C1 segment of cervical spinal cord (tissue), 14 donors: ENCODE measurements at places on chromosomes 5 and 9.

- peak; percentile 62 for DNase-seq
Measured at GRCh38 chr5:139696894-139697658, 48.9 kb downstream of the CXXC5 start.

DNA sequence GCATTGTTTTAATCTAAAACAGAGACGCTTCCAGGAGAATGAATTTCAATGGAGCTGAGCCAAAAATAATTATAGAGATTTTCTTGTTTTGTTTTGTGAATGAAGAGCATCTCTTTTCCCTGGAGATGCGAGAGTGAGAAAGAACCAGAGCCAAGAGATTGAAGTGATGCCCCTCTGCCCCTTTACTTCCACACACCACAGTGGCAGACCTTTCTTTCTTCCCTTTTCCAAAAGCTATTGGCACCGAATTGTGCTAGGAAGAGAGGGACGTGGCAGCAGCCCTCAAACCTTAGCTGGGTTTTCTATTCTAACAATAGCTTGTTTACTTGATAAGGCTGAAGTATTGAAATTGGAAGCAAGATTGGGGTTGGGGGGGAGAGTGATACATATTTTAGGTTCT, 133.0 kb upstream of the TMEM161B start:
- DNase-seq, result no peak

DNA sequence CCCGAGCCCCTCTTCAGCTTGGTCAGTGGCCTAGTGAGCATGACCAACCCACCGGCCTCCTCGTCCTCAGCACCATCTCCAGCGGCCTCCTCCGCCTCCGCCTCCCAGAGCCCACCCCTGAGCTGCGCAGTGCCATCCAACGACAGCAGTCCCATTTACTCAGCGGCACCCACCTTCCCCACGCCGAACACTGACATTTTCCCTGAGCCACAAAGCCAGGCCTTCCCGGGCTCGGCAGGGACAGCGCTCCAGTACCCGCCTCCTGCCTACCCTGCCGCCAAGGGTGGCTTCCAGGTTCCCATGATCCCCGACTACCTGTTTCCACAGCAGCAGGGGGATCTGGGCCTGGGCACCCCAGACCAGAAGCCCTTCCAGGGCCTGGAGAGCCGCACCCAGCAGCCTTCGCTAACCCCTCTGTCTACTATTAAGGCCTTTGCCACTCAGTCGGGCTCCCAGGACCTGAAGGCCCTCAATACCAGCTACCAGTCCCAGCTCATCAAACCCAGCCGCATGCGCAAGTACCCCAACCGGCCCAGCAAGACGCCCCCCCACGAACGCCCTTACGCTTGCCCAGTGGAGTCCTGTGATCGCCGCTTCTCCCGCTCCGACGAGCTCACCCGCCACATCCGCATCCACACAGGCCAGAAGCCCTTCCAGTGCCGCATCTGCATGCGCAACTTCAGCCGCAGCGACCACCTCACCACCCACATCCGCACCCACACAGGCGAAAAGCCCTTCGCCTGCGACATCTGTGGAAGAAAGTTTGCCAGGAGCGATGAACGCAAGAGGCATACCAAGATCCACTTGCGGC, 1.8 kb downstream of the EGR1 start:
- DNase-seq, result no peak

DNA sequence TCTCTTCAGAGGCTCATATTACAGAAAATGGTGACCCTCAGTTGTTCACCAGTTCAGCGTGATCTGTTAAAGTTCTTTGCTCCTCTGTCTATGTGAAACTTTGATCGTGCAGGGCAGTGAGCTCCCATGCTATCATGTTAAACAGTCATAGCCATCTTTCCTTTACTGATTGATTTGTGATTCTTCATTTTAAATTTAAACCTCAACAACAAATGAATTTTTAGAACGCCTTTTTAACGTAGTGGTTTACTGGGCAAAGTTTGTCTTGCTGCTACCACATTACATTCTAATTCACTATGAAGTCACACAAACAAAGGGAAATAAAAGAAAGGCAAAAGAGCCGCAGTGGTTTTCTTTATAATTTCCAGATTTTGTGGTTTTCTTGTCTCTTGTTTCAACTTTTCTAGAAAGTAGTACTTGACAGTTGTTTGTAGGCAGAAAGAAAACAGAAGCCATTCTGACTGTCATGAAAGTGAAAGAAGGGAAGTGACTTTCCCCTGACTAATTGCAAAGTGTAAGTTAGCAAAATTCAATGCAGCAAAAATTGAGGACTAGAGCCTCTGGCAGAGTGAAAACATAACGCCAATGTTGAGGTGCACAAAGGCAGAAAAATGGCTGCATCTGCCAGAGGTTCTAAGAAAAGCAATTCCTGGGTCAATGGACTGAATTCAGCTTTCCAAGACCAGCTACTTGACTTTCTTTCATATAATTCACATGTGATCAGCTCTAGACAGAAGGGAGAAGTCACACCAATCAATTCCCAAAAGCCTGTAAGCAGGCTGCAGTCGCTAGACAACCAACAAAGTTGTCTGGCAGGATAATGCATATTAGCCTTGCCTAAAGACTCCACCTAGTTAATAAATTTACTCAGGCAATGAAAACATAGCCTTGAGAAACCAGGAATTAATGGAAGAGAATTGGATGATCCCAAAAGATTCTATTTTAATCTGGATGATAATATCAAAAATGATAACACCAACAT, 7.1 kb upstream of the IFNA6 start:
- no peak for DNase-seq

DNA sequence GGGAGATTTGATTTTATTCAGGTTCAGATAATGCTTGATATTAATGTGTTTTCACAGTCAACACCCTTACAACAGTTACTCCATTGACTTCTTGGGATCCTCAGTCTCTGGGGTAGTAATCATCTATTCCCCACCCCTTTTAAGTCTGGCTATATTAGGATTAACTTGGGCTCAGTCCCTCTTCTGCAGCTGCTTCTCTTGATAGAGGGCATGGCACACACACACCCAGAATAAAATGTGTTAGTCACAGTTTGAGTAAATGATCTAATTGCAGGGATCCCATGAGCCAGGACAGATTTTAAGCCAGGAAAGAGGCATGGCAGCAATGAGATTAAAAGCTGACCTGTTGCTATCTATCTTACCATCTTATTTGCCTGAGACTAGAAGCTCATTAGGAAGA, 53.7 kb upstream of the VLDLR start:
- DNase-seq, result no peak

GRCh38 chr9:90078988-90079421, 474.2 kb downstream of the GADD45G start:
- DNase-seq, result no peak

GRCh38 chr5:131528682-131529081, 106.3 kb downstream of the RAPGEF6 start:
- DNase-seq, result no peak

DNA sequence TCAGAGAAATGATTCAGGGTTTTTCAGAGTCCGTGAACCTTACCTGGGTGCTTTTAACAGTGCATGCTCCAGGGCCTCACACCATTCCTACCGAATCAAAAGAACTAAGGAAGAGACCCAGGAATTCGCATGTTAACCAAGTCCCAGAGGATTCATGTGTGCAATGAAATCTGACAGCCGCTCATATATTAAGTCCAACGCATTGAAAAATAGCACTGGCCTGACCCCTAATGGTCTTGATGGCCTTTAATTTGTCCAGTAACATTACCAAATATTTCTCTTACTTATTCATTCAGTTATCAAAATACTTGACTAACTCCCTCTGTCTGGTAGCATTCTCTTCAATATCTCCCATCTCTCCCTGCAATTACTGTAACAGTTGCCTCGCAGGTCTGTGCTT, 55.0 kb upstream of the MARCHF11 start:
- DNase-seq, result no peak

GRCh38 chr5:179166886-179167841, 107.0 kb downstream of the ZNF354C start:
- DNase-seq, result peak; percentile 36
